ENCODE measurements at places on chromosomes 16 and 17. TPM values are rescaled to one million over a fixed set of nuclear protein-coding genes. Genes with fewer than 3 reads are reported as not detected.

ATPAF2 gene
- 31.5 TPM for total RNA-seq

FBXW10 gene
- 0.51 TPM for total RNA-seq

DNA sequence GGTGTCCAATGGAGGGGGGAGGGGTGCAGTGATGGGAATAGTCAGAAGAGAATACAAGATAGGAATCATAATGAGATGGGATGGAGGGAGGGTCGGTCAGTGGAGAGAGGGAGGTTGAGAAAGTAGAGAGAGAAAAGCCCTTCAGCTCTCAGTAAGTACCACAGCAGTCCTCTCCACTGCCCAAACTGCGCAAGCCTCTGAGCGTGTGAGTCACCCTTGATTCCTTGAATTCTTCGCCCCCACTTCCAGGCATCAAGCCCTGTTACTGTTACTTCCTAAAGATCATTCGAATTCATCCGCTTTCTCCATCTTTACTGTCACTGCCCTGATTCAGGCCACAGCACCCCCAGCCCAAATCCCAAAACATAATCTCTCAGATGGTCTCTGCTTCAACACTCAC lies 2.5 kb downstream of the GUCY2D start:
- no peak for DNase-seq

DNA sequence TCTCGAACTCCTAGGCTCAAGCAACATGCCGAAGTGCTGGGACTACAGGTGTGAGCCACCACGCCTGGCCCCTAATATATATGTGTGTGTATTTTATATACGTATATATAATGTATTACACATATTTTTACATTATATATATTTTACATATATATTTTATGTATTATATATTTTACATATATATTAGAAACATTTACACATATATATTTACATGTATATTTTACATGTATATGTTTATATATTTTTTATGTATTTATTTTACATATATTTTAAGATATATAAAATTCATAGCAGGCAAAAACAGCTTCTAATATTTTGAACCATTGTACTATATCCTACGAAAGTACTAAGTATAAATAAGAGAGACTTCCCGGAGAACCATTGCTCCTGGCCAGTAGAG lies 455.1 kb downstream of the XYLT1 start:
- DNase-seq = no peak

- DNase-seq = no peak
Measured at GRCh38 chr17:8048236-8048635, 9.4 kb downstream of the ALOX15B start.
